CD4-positive, alpha-beta T cell treated with Interleukin-15 for 1 hour (primary cell): ENCODE measurements at places on chromosomes 11 and 22.
A peak's percentile ranks its signal among the peaks of the same experiment; 100 is the strongest.

DNA sequence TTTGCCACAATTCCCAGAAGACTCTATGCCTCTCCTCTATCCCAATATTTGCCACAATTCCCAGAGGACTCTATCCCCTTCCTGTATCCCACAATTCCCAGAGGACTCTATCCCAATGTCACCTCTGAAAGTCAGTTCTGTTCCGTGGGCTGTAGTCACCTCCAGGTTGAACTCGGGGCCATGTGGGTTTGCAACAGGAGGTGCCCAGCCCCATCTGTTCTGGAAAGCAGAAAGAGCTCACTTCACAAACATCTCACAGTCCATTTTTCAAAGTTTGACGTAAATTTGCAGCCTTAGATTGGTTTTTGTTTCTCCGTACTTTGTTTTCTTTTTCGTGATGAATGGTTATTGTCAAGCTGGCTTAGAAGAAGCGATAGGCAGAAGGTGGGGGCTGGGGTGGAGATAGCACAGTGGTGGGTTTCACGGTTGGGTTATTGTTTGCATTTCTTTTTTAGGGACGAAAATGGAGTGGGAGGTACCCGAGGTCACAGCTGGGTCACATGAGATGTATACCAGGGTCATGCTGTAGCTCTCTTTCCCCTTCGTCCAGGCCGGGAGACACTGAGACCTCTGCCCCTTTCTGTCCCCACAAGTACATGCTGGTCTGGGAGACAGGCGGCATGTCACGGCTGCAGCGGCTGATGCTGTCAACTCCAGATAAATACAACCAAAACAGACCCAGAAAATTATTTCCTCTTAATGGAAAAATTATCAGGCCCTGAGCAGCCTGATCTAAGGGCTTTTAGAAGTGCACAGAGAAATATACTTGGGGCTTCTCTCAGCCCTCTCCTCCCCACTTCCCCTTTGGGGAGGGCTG lies 374.5 kb downstream of the CADM1 start:
- no peak for DNase-seq

GRCh38 chr11:64934682-64935358 lies 873 bp downstream of the GPHA2 start:
- no peak for DNase-seq

DNA sequence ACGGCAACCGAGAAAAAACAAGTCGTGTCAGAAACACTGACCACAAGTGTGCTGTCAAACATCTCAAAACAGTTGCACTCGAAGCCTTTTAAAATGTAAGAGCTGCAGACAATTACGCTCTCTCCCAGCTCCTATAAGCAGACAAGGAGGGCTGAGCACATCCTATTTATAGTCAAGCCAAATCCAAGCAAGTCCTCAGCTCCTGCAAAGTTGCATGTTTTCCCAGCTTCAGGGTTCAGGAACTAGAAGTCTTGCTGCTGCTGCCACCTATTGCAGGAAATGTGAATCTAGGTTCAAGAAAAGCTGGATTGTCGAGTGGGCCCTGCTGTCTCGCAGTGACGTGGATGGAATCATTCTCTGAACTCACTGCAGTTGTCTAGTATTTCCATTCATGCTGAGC lies 15.5 kb downstream of the EFCAB6 start:
- DNase-seq = no peak

- DNase-seq = no peak
Measured at GRCh38 chr22:21823740-21824444, 43.6 kb downstream of the MAPK1 start.

- no peak for DNase-seq
Measured at GRCh38 chr11:42407341-42407740, 904.5 kb upstream of the API5 start.

GRCh38 chr11:35887737-35888136 lies 56.1 kb upstream of the LDLRAD3 start:
- DNase-seq = no peak

GRCh38 chr11:6633422-6634408 lies 14.5 kb upstream of the TPP1 start:
- DNase-seq = no peak

DNA sequence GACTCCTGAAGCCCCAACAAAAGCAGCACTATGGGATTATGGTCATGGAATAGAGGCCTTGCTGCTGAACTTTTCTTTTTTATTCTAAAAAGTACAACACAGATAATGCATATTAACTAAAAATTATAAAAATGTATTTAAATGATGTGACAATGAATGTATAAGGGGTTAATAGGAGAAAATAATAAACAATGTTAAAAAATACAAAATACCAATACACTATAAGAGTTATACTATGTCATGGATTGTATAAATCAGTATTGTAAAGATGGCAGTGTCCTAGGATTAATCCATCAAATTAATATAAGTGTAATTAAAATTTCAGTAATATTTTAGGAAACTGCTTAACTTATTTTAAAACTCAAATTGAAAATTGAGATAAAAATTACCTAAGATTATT lies 58.3 kb upstream of the TOP3B start:
- no peak for DNase-seq

DNA sequence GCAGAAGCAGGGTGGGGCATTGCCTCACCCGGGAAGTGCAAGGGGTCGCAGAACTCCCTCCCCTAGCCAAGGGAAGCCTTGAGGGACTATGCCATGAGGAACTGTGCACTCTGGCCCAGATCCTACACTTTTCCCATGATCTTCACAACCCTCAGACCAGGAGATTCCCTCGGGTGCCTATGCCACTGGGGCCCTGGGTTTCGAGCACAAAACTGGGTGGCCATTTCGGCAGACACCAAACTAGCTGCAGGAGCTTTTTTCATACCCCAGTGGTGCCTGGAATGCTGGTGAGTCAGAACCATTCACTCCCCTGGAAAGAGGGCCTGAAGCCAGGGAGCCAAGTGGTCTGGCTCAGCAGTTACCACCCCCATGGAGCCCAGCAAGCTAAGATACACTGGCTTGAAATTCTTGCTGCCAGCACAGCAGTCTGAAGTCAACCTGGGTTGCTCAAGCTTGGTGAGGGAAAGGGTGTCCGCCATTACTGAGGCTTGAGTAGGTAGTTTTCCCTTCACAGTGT lies 573.7 kb upstream of the ANO3 start:
- DNase-seq = no peak

GRCh38 chr11:130992788-130993187 lies 76.5 kb upstream of the SNX19 start:
- DNase-seq = no peak

DNA sequence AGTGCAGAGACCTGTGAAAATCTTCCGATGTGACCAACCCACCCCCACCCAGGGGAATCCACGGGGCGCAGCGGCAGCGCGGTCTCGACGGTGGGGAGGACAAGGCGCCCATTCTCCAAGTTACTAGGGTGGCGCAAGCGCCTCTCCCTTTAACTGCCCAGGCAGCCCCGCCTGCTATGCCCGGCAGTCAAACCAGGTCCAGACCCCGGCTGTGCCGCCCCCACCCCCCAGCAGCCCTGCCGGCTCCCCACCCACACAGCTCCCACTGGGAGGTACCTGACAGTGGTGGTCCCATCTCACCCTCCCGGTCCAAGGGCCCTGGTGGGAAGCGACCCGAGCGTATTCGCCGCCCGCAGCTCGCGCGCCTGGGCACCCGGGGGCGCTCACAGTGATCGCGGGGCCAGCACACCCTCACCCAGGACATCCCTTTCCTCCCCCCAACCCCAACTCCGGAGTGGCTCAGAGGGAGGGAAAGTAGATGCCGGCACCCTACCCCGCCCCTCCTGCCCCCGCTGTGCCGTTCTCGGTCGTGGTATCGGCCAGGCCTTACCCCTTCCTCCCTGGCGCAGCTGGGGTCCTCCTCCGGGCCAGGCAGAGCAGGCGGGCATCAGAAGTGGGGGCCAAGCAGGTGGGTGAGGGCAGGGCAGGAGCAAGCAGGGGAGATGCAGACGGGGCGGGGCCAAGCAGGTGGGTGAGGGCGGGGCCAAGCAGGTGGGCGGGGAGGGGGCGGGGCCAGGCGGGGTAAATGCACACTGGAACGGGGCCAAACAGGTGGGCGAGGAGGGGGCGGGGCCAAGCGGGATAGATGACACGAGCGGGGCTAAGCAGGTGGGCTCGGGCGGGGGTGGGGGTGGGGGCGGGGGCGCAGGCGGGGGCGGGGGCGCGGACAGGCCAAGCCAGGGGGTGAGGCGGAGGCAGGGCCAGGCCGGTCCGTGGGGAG lies at the start of gene TRPM5:
Gene TRPM5, minus strand, starts transcription at position 634 of the 940 bp plus-strand sequence. CDS start 21,478 bp downstream, outside the sequence.
- DNase-seq = peak; percentile 68

DNA sequence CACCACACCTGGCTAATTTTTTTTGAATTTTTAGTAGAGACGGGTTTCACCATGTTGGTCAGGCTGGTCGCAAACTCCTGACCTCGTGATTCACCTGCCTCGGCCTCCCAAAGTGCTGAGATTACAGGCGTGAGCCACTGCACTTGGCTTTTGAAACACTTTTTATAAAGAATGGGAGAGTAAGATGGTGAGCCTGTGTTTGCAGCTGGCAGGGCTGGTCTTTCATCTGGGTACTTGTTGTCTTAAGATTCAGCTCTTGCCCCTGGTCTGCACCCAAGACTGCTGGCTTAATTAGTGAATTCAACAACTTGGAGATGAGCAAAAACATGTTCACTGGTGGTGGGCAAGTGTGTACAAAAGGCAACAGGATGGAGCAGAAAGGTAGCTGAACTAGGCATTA lies 4.0 kb downstream of the TSPAN18 start:
- DNase-seq = no peak

GRCh38 chr11:125379981-125380380 lies 116.1 kb downstream of the FEZ1 start:
- no peak for DNase-seq

DNA sequence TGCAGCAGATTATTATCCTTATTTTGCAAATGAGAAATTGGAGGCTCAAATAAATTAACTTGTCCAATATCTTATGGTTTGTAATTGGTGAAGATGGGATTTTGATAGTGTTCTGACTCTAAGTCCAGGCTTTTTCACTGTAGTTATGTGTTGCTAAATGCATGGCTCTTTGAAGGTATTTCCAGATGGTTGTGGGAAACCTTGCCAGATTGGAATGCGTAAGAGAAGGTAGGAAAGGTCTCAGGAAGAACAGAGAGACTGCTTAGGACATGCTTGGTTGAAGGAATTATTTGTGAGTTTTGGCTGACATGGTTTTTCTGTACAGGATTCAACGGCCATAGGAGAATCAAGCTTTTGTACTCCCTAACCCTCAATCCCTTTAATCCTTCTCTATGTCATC lies 108.6 kb downstream of the STIM1 start:
- DNase-seq = no peak

GRCh38 chr11:96303064-96303463 lies 39.9 kb downstream of the MAML2 start:
- no peak for DNase-seq

DNA sequence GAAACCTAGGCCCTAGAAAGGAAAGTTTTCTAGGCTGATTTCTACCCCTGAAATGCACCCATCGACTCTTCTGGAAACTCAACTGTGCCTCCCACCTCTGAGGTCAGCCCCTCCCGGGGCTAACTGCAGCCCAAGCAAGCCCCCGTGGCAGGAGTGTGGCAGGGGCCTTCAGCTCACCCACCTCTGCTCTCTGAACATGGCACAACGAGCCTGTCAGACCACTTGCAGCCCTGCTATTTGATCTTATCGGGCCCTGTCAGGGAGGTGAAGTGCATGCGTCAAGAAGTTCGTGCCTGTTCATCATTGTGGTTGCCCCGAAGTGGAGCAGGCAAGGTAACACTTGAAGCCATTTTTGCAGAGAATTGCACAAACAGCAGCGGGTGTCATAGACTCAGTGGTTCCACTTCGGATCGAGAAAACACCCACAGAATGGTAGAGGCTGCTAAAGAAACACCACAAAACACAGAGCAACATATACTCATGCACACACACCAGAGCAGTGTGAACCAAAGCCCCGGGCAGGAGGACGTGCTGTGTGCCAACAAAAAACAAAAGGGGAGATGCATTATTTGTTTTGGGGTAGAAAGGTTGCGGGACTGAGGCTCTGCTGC lies 262.7 kb downstream of the ETS1 start:
- peak; percentile 90 for DNase-seq

DNA sequence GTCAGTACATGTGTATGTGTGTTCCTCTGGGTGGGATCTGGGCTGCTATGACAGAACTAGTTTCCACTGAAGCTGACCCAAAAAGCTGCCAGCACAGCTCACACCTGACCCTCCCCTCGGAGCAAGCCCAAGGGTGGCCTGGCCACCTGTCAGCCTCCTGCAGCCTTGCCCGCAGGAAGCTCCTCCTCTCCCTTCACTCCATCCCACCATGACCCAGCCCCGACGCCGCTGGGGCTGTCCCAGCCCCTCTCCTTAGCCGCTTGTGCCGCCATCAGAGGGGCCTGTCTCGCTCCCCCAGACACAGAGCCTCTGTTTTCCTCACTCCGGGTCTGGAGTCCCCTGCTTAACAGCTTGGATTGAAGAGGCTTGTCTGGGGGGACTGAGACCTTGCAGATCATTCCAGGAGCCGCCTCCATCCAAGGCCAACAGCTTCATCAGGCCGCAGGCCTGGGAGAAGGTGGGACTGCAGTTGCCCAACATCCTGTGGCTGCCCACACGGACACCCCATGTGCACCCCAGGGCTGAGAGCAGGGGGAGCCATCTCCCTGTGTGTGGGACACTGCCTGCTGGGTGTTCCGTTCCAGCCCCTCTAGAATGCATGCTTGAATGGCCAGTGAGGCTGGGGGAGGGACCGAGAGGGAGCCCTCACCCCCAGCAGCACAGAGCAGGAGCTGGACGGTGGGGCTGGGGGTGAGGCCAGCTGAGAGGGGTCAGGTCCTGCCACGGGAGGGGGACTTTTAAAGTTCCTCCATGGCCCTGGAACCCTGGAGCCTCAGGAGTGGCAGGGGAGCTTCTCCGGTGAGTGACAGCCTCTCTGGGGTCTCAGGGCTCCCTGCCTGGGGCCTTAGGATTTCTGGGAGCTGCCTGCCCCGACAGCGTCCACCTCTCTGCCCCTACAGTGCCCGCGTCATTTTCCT lies 696 bp downstream of the MRGPRF start:
- no peak for DNase-seq

GRCh38 chr11:2269601-2270321 lies 627 bp downstream of the ASCL2 start:
- peak; percentile 55 for DNase-seq

GRCh38 chr11:15815246-15816195 lies 540.8 kb downstream of the SOX6 start:
- DNase-seq = no peak

GRCh38 chr22:45602824-45603595 lies 68.6 kb upstream of the ATXN10 start:
- DNase-seq = no peak
